Astrocyte of the hippocampus (primary cell): ENCODE measurements at places on chromosomes 11 and 22.

GRCh38 chr22:35804421-35804820 lies 86.7 kb downstream of the APOL5 start:
- DNase-seq, result no peak

GRCh38 chr11:21888814-21889213 lies 304.1 kb upstream of the ANO5 start:
- peak; percentile 59 for DNase-seq

DNA sequence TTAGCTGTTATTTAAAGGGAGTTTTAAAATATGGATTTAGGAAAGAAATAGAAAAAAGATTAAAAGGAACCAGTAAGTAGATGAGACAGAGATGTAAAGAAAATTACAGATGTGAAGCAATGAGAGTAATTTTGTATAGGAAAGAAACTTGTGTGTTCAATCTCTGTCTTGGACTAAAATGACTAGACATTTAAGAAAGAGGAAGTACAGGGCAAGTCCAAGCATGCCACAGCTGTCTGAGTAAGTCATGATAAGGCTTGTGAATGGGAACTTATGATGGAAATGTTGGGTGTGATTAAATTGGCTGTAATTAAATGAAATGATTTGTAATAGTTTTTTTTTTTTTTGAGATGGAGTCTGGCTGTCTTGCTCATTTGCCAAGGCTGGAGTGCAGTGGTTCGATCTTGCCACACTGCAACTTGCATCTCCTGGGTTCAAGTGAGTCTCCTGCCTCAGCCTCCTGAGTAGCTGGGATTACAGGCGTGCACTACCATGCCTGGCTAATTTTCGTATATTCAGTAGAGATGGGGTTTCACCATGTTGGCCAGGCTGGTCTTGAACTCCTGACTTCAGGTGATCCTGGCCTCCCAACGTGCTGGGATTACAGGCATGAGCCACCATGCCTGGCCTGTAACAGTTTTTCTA lies 5.9 kb upstream of the ACY3 start:
- DNase-seq, result no peak

DNA sequence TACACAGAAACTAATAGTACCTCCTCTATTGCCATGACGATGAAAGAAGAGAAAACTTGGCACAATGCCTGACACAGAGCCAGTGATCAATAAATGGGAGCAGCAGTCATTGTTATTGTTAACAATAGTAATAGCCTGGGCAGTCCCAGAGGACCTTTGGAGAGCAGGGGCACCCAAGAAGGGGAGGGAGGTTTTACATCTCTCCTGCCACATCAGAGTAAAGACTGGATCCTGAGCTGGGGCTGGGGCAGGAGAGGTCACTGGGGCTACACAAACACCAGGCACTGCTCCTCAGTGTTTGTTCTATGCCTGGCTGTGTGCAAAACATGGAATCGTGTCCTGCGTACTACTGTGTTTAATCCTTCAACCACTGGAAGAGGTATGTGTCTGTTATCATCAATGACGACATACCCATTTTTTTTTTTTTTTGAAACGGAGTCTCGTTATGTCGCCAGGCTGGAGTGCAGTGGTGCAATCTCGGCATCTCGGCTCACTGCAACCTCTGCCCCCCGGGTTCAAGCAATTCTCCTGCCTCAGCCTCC lies 25.0 kb upstream of the CREB3L1 start:
- DNase-seq, result no peak

DNA sequence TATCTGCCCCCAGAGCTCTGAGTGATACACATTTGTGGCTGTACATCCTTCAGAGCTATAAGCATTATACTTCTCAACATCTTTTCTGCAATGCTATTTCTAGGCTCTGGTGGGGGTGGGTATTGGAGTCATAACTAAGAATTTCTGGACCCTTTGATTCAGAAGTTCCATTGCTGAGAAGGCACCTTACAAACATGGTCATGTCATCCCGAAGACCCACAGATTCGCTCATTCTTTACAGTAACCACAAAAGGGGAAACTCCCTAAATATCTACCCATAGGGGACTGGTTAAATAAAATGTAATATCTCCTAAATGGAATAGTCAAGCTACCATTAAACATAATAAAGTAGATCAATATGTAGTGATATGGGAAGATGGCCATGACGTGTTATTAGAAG lies 98.8 kb downstream of the PRR5L start:
- no peak for DNase-seq
